ENCODE measurements at places on chromosomes 12 and 14.

DNA sequence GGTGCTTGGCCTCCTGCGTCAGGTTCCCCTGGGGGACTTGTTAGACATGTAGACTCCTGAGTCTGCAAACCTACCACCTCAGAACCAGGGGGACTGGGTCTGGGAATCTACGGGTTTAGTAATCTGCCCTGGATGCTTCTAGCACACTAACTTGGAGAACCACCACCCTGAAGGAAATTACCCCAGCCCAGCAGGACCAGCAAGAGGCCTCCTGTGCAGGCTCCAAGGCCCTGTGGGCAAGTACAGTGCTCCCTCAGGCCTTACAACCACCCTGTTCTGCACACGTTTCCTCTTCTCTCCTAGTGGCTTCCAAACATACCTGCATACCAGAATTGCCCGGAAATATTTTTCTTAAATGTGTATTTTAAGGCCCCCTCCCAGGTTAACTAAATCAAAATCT, 423.0 kb downstream of the FUT8 start:
- DNase-seq = no peak

DNA sequence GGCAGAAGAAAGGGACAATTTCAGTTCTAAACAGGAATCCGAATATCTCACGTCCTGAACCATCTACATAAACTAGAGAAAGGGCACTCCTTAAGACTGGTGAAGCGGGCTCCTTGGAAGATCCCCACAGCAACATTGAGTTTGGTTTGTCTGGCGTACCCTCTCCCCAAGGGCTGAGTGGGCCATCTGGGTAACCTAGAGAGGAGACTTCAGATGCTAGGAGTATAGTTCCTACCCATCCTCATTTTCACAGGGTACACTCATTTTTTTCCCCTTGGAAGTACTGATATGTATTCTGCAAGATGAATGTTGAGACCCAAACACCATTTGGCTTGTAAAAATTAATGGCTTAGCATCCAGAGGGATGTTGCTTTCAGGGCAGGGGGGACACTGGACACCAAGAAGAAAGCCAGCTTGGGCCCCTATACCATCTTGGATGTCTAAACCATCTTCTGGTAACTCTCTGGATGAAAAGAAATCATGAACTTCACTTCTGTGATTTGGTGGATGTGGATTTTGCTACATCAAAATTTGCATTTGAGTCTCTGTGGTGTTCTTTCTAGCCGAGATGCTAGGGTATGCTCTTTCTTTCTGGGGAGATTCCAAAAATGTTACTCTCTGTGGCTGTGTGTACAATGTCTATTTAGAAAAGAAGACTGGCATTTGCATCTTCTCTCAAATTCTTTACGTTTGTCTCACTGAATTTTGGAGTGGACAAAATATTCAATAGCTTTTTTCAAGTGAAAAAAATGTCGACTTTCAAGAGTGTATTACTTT, 97.7 kb downstream of the ETV6 start:
- DNase-seq = no peak

DNA sequence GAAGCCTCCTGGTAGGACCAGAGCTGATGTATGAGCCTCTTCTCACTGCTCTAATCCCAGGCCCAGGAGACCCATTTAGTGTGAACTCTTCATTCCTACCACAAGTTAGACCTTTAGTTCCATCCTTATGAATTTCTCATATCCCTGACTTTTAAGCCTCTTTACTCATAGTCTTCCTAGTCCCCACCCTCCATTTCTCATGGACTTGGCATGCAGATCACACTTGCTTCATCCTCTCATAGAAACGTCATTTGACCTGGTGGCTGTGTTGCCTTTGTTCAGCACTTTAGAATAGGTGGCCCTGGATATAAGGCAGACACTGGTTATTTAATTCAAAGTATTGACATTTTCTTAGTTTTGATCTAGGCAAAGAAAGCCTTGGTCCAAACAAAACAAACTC, 99.5 kb downstream of the SLC16A7 start:
- no peak for DNase-seq

DNA sequence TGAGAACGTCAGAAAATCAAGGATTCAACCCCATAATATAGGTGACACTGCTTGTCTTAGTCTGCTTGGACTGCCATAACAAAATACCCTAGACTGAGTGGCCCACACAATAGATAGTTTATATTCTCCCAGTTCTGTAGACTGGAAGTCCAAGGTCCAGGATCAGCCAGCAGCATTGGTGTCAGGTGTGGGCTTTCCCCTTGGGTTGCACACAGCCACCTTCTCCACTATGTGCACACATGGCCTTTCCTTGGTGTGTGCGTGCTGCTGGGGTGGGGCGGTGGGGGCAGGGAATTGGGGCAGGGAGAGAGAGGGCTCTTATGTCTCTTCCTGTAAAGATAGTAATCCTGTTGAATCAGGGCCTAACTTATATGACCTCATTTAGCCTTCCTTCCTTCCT, 106.4 kb downstream of the SLC25A47 start:
- DNase-seq = no peak

GRCh38 chr14:102363182-102363943, 622 bp downstream of the TECPR2 start:
- no peak for DNase-seq

DNA sequence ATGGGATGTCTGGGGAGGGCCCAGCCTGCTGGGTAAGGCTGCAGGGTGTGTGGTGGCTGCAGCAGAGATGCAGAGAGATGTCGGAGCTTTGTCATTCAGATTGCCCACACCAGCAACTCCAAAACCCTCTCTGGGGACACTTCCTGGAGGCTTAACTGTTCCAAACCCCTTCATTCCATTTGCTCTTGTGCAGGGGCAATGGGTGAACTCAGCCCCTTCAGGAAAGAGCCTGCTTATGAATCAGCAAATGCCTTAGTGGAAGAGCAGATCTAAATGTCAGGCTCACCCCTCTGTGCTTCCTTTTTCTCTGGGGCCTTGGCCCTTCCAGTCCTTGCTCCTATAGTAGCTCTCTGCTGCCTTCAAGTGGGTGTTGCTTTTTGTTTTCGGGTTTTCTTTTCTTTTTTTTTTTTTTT, 36.7 kb upstream of the GPATCH2L start:
- no peak for DNase-seq

GRCh38 chr14:88554457-88555286, at the start of gene PTPN21:
TSS of gene PTPN21 (minus strand) at chr14:88555007. CDS start at chr14:88550417, 4,590 bp downstream.
- no peak for DNase-seq

DNA sequence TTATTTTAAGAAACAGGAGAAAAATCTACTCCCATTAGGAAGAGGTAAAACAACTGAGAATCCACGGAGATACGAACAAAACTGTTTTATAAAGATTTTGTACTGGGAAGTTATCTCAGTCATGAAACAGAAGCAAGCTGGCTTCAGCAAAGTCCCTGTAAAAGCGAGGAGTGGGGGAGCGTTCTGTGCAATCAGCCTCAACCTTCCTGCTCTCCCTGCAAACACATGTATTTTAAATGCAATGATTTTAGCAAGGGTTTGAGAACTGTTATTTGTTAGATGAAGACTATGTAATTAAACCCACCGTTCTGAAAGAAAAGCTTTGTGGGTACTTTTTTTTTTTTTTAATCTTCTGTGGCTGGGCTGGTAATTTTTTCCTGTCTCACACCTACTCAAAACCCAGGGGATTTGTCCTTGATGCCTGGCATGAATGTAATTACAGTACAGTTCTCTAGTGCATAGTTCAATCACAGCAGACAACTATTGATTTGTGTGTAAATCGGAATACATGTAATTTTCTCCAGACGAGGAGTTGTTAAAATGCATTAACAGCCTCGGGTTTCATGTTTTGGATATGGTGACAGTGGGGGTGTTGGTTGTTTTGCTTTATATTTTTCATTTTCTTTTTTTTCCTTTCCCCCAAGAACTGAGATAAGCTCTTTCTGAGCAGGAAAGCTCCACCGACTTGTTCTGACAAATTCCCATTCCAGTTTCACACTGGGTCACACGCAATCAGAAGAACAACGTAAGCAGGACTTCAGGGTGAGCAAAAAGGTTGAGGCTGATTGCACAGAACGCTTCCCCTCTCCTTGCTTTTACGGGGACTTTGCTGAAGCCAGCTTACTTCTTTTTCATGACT, 153.6 kb downstream of the PHLDA1 start:
- DNase-seq = no peak

- no peak for DNase-seq
Measured at GRCh38 chr12:1781772-1782171, 38.6 kb upstream of the LRTM2 start.

GRCh38 chr12:22855456-22855855, 230.5 kb downstream of the ETNK1 start:
- DNase-seq = no peak

- no peak for DNase-seq
Measured at GRCh38 chr12:7899755-7900154, 27.0 kb upstream of the SLC2A14 start.

DNA sequence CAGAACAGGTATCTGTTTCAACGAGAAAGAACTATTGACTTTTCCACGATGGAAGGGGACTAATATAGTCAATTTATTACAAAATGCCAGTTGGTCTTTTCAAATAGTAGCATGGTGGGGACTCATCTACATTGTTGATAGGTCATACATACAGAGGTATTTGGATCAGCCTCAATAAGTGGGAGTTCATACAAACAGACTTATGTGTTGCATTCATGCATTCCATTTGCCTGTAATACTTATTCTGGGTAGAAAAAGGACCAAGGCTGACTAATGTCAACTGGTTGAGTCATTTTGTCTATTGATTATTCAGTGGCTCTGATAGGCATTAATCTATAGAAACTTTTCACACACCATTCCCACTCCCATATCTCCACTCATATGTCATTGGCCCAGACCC, 41.5 kb upstream of the GLIPR1 start:
- DNase-seq = no peak

DNA sequence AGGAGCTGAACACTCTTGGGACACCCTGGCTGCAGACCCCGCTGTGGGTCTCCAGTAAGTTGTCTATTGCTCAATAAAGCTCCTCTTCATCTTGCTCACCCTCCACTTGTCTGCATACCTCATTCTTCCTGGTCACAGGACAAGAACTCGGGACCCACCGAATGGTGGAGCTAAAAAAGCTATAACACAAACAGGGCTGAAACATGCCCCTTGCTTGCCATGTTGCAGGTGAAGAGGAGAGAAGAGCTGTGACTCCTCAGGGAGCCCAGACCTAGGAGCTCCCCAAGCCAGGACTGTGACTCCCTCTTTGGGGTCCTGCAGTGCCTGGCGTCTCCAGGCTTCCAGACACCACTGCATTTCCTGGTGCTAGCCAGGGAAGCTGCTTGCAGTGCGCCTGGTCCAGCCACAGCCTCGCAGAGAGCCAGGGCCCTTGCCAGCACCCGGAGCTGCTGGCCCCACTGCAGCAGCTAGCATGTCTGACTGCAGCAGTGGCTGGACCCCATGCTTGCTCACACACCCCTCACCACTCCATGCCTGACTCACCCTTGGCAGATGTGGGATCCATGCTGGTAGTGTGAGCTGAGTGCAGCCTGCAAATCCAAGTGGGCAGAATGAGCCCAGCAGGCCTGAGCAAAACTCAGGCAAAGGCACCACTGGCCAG, 37.1 kb upstream of the OR5AU1 start:
- no peak for DNase-seq

GRCh38 chr14:99753225-99754140, 39.7 kb upstream of the EML1 start:
- no peak for DNase-seq

- DNase-seq = no peak
Measured at GRCh38 chr12:79381248-79382208, 309.2 kb downstream of the PAWR start.

- DNase-seq = no peak
Measured at GRCh38 chr12:48054955-48055821, 50.7 kb downstream of the SENP1 start.

DNA sequence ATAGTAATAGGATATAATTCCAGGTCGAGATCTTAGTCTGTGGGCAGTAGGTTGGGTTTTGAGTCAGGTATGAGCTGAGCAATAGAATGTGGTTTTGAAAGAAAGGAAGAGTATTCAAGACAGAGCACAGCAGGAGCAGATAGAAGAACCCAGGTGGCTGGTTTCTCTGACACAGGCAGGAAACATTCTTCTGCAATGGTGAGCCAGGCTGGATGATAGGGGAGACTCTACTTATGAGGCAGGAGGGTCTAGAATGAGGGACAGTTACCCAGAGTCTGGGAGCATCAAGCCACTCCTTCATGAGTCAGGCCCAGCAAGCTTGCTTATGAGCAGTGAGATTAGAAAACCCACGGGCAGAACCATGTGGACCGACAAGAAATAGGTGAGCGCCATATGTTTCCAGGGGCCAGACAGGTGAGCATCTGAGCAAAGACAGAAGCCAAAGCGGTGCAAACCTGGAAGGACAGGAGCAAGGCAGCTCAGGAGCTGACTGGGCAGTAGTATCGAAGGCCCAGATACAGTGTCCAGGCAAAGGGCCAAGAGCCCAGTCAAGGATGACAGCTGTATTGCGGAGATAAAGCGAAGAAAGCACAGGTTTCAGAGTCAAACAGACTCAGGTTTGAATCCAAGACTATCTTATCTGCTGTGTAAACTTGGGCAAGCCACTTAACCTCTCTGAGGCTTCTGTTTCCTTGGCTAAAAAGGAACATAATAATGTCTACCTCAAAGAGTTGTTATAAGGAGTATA, 22.5 kb upstream of the PCNX1 start:
- DNase-seq = no peak

DNA sequence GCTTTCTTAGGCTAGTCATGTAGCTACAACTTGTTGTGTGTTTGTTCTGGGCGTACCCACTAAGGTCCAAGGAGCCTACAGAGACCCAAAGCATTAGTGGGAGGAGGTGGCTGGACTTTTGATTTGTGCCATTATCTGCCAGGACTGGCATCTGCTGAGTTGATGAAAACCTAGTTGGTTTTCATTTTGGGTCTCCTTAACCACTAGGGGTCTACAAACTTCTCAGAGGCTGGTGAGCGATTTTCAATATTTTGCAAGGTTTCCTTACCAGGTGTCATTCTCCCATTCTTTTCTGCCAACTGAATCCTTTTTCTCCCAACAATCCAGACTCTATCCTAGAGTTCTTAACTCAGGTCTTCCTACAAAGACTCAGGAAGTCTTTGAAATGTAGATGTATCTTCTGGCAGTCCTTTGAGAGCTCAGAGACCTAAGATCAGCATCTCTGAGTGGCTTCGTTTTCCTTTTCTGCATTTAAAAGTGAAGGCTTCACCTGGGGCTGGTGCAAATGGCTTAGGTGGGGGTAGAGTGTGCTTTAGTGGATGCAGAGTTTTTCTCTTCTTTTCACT, 150.0 kb upstream of the RMST start:
- no peak for DNase-seq

DNA sequence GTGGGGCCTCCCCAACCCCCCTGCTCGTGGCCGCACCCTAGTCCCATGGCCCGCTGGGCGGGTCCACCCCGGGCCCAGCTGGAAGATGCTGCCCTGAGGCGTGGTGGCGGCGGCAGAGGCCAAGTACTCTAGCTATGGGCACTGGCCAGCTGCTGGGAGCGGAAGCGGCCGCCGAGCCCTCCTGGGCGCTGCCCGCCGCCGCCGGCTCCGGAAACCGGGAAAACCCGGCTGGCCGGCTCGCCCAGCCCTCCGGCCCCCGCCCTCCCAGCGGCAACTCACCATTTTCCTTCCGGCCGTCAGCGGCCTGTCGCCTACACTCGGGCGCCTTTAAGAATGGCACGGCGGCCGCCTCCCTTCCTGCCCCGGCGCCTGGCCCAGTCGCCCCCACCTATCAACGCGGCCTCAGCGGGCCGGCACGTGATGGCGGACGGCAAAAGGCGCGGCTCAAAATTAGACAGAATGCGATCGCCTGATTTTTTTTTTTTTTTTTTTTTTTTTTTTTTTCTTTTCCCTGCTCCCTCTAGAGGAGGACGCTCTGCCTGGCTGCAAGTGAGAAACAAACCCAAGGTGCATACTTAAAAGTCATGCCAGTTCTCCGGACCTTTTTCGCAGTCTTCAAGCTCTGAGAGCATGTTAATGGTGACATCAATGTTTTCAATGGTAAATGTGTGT, at the start of gene GMFB:
Gene GMFB, minus strand, starts transcription at position 335 of the 672 bp plus-strand sequence. Its CDS starts 53 bp downstream, at position 282.
- DNase-seq = peak; percentile 83

All from left renal pelvis (tissue), 4 donors.